Peyer's patch (tissue), 4 donors: ENCODE measurements at places on chromosomes 7 and 10.

- no peak for DNase-seq
These were observed 98.9 kb downstream of the ANKRD61 start for GRCh38 chr7:6130007-6130587.

DNA sequence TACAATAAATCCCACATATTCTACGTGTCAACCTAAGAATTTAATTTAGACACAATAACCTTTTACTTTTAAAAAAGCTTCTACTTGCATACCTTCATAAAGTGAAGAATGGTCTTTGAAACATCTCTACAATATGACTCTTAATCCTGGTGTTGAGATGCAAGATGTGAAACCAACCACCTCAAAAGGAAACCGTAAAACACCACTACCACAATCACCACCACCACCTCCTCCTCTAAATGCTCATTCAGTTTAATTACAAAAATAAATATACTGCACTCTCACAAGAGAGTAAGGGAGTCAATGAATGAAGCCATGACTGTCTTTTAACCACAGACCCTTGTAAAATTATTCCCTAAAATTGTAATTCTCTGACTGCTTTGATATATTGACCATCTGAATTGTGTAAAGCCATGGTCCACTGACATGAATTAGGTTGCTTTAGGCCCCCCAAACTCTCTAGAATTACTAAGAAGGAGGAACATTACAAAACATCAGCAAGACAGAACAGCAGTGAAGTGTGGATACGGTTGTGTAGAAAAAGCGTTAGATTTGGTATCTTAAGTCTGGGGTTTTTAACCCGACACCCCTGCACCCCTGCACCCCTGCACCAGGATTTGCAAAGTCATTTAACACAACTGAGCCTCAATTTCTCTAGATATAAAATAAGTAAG is 171.4 kb downstream of the SFMBT2 start:
- DNase-seq, result no peak

DNA sequence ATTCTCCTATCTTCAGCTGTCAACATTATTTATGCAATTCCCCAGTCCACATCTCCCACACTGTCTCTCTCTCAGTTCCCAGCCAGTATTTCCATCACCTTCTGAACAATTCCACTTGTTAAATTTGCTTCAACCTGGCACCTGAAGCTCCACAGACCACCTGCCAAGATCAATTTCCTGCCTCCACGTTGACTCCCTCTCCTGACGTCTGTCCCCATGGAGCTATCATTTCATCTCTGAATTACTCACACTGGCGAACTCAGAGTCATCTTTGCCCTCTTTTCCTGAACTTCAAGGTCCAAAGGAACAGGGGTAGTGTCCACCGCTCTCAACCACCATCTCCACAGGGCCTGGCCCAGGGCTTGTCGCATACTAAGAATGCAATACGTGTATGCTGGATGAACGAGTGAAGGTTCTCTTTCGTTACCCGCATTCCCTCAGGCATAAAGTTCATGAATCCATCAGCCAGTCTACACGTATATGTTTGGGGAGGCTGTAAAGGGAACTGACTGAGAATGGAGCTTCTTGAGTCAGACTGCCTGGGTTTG is 183.3 kb downstream of the JCAD start:
- no peak for DNase-seq

DNA sequence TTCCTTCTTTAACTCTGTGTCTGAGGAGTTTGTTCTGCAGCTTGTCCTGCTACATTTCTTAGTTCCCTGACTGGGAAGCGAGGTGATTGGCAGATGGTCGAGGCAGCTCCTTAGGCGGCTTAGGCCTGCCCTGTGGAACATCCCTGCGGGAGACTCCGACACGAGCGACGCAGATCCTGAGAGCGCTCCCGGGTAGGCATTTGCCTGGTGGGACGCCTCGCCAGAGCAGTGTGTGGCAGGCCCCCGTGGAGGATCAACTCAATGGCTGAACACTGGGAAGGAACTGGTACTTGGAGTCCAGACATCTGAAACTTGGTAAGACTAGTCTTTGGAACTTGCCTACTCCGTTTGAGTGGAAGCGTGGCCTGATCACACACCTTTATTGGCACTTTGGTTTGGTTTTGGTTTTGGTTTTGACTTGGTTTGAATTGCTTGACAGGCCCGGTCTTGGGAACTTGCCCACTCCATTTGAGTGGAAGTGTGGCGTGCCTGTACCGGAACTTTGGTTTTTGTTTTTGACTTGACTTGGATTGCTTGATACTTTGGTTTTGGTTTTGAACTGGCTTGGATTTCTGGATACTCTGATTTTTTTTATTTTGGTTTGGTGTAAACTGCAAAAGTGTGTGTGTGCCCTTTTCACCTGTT is 42.6 kb downstream of the MAP3K8 start:
- DNase-seq, result no peak

GRCh38 chr10:65219444-65219843 is 1698.2 kb downstream of the REEP3 start:
- DNase-seq, result no peak

DNA sequence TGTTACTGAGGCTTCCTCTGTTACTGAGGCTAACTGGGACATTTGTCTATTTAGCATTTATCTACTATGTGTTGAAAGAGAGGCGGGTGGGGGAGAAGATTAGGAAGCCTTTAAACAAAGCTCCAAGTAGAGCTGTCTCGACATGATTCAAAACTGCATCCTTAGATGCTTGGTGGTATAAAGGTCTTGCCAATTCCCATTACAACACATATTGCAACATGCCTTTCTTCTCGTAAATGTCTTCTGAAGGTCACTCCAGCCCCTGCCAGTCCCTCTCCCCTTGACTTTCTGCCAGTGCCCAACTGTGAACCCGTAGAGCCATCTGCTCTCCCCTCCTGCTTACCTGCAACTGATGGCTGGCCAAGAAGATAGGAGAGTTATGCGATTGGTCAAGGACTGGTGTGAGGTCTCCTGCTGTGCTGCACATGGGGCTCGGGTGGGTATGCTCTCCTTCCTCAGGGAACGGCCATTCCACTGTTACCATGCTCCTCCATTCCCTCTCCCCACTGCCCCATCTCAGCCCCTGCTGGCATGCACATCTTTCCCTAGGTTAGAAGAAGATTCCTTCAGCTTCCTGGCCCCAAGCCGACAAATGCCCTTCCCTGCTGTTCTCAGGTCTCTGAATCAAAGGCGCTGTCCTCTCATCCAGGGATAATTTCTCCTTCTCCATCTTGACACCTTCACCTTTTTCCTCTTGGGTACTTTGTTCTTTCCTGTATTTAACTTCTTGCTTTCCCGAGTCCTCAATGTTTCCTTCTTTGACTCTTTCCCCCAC is 43.6 kb upstream of the ZNF32 start:
- no peak for DNase-seq

GRCh38 chr7:28748933-28749584 is 209.1 kb downstream of the TRIL start:
- no peak for DNase-seq

- no peak for DNase-seq
These were observed 554.2 kb downstream of the DNAJB6 start for GRCh38 chr7:157890921-157891401.

- no peak for DNase-seq
These were observed 203.8 kb downstream of the ZMYND11 start for GRCh38 chr10:339038-339391.

- DNase-seq, result peak; percentile 71
These were observed 90.1 kb upstream of the NFE2L3 start for GRCh38 chr7:26061678-26062603.

GRCh38 chr10:100522107-100522801 is 2.6 kb upstream of the SEC31B start:
- DNase-seq, result no peak

GRCh38 chr7:146117576-146117975 is 975 bp downstream of the CNTNAP2 start:
- no peak for DNase-seq

DNA sequence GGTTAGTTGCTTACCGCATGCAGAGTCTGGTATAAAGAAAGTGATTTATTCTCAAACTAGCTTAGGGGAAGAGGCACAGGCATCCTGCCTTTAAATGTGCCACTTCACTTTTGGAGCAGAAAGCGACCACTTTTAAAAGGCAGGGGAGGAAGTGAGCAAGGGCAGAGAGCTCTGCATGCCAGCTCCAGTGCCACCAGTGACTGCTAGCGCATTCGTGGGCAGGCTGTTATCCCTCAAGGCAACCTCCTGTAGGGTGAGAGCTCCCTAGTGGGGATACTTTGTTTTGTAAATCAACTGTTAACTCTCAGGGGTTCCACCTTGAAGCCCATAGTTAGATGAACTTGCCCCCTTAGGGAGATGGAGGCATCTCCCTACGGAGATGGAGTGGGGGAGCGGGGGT is 29.4 kb upstream of the GRB10 start:
- DNase-seq, result no peak

DNA sequence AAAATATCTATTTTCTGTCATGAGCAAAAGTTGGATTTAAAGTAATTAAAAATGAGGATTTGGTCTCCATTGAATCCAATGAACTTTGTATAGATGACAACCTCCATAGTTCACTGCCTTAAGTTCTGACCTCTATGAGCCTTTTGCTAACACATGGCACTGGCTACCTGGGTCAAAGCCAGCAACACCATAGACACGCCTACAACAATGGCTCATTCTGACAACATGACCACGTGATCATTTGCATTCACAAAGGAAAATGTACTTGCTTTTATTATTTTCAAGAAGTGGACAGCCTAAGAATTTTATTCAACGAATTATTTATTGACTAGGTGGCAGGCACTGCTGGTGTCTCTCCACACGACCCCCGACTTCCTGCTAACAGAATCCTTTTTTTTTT is 90.6 kb downstream of the CARD11 start:
- no peak for DNase-seq

GRCh38 chr10:13414855-13415254 is 66.8 kb upstream of the SEPHS1 start:
- DNase-seq, result peak; percentile 67

DNA sequence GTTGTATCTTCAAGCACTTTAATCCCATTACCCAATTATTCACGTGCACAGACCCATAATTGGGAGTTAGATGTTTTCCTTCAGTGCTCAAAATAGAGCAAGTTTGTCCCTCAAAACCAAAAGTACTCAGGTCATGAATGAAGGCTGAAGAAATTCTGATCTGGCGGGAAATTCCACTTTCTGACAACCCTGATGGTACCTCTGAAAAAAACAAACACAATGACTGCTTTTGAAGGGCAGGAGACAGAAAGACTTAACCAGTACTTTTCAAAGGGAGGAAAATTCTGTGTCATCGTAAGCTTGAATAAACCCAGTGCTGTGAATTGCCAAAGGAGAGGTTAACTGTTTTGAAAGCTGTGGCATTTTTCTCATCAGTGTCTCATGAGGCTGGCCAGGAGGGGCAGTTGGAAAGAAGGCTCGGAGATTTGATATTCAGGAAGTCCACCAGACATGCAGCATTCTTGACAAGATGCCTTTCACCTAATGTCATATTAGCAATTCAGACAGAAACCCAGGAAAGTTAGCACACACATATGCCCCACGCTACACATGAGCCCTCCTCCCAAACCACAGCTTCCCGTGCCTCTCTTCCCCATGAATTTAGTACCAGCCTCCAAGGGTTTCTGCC is 347.0 kb downstream of the KCNMA1 start:
- DNase-seq, result no peak

GRCh38 chr10:122939856-122940543 is 14.0 kb downstream of the C10orf88 start:
- no peak for DNase-seq

DNA sequence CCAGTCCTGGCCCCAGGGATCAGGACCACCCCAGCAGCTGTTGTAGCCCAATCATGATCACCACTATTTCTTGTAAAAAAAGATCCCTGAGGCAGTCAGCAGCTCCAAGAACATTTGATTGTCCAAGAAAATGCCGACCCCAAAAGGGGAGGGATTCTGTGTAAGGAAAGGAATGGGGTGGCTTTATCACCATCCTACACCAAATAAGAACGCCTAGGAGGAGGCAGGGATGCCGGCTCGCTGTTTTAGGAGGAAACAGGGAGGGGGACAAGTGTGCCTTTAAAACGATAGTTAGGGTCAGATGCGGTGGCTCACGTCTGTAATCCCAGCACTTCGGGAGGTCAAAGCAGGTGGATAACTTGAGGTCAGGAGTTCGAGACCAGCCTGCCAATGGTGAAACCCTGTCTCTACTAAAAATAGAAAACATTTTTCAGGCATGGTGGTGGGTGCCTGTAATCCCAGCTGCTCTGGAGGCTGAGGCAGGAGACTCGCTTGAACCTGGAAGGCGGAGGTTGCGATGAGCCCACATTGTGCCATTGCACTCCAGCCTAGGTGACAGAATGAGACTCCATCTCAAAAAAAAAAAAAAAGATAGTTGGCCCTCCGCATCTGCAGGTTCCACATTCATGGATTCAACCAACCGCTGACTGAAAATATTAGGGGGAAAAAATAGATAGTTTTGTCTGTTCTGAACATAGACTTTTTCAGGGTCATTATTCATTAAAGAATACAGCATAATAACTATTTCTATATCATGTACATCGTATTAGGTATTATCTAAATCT is 63.6 kb downstream of the PDIA4 start:
- peak; percentile 48 for DNase-seq

GRCh38 chr10:89030791-89031190 is 40.2 kb downstream of the FAS start:
- no peak for DNase-seq
